ENCODE measurements at places on chromosomes 7 and 10.

GRCh38 chr7:55552320-55553023 is 19.8 kb downstream of the VOPP1 start:
- DNase-seq = no peak

DNA sequence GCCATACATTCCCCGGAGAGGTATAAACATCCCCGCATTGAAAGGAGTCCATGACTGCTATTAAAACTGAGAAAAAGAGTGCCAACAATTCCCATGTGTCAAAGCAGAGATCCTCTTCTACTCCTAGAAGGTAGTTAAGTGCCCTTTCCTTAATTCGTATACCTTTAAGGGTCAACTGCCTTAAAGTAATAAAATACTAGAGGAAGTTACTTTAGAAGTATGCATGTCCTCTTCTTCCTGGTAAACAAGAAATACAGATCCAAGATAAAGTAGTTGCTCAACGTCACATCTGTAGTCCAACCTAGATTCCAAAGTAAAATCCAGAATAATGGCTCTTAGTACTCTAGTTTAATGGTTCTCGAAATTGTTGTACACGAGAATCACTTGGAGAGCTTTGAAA is 1.5 kb upstream of the TSPAN12 start:
- no peak for DNase-seq

- no peak for DNase-seq
Observed at GRCh38 chr7:30814700-30815387, 43.6 kb downstream of the MINDY4 start.

DNA sequence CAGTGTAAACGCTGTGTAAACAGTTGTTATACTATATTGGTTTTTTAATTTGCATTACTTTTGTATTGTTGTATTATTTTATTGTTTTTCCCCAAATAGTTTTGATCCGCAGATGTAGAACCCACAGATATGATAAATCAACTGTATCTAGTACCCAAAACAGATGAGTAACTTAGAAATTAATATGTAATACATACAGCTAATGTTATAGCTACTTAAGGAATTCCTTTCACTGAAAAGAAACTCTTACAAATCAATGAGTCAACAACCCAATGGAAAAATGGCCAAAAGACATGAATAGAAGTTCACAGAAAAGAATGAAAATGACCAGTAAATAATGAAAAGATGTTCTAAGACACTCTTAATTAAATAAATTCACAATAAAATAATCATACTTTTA is 32.3 kb upstream of the ARL4A start:
- no peak for DNase-seq

DNA sequence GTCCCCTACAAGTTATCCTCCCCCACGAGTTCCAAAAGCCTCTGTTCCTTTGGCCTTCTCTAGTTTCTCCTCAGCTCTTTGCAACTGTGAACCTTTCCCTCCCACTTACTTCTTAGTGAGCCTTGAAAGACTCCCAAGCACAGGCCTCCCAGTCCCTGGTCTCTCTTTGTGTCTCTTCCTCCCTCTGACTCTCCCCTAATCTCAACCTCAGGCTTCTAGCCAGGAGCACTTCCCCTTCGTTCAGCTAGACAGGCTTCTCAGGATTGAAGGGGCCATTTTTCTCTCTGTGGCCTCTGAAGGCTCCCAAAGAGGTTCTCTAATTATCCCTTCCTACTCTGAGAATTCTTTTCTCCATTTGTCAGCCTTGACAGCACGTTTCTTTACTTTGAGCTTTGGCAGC is 50.2 kb upstream of the PHYHIPL start:
- DNase-seq = no peak

GRCh38 chr10:110323503-110323902 is 18.8 kb upstream of the SMNDC1 start:
- DNase-seq = no peak

DNA sequence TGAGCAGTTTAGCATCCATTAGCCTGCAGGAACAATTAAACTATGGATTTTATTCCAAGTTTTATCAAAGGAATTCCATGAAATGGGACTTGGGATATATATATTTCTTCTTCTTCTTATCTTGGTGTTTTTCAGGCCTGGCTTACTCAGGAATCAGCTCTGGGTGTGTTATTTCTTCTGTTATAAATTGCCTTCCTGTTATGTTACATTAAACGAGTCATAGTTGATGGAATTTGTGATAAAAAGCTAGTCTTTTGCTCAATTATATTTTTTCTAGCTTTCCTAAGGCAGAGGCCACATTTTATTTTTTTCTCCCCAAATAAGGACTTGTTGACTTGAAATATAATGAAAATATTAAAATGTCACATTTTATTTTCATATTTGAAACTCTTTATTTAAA is 141.3 kb downstream of the EPC1 start:
- DNase-seq = no peak

GRCh38 chr10:9858816-9859215 is 1158.9 kb upstream of the CELF2 start:
- no peak for DNase-seq

- DNase-seq = no peak
Observed at GRCh38 chr10:47307381-47307780, 7.4 kb downstream of the GDF10 start.

- DNase-seq = no peak
Observed at GRCh38 chr10:72173262-72173618, 42.6 kb upstream of the ANAPC16 start.

DNA sequence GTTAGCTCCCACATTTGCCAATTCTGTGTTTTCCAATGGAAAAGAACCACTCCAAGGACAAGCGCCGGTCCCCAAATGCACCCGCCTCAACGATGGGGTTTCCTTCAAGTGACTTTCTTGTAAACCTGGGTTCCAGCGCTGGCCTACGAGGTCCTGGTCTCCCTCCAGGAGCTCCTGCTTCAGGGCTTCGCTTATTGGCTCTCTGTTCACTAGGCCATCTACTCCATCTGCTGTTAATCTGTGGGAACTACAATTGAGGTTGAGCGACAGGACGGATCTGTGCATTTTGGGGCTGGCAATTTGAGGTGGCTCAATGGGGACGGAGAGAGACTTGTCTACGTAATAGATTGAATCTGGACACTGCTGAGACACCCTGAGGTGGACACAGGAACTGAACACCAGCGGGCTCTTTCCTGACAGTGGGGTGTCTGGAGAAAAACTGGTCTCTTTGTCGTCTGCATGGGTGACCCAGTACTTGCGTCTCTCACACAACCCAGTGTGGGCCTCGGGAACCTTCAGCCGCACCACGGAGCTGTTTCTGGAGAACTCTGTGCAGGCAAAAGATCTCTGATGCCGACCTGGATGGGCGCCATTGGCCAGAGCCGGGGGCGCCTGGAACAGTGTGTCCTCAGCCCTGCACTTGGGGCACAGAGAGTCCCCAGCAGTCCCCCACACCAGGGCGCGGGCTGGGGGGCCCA is 115.9 kb upstream of the ADAM12 start:
- no peak for DNase-seq

- DNase-seq = no peak
Observed at GRCh38 chr7:156177422-156178055, 365.3 kb upstream of the SHH start.

DNA sequence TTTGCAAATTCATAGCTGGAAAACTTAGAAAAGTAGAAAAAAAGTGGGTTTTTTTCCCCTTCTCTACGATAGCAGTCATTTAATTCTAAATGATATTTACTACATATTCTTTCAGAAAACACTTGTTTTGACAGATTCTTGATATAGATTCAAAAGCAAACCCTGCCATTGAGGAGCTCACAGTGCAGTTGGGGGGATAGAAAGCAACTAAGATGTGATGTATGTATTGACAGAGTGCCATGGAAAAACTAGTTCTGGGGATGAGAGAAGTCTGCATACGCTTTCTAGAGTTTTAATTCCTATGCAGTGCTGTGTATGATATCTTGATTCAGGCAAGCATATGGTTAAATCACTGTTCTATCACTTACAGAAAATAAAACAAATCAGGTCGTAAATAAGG is 436.6 kb upstream of the GHITM start:
- DNase-seq = no peak

DNA sequence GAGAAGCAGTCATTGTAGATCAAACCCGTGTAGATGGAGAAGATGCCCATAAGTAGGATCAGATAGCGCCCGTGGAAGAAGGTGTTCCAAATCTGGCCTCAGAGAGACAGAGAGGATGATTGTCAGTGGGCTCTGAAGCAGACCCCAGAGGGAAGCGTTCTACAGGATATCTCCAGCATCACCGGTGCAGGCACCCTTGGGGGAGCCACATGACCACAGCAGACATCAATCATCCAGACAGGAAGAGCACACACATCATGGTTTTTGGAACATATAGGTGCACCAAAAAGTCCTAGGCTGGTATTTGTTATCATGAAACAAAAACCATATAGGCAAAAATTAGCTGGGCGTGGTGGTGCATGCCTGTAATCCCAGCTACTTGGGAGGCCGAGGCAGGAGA is 44.0 kb upstream of the SVOPL start:
- no peak for DNase-seq

GRCh38 chr10:113423981-113424721 is 128.7 kb upstream of the HABP2 start:
- no peak for DNase-seq

- no peak for DNase-seq
Observed at GRCh38 chr10:131487822-131488221, 176.3 kb upstream of the TCERG1L start.

DNA sequence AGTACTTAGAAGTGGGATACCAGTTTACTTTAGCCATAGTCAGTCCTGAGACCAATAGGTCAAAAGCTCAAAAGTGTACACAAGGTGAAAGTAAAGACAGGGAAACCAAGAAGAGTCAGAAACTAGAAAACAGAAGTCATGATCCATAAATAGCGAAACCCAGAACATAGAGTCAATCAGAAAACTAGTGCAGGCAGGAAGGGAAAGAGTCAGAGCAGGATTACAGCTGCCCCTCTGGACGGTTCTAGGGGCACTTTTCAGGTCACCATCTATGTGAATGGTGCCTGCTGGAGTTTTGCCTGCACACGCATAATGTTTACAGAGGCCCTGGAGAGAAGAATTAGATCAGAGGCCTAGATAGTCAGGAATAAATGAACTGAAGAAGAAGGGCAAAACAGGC is 22.4 kb upstream of the DMTF1 start:
- DNase-seq = no peak

DNA sequence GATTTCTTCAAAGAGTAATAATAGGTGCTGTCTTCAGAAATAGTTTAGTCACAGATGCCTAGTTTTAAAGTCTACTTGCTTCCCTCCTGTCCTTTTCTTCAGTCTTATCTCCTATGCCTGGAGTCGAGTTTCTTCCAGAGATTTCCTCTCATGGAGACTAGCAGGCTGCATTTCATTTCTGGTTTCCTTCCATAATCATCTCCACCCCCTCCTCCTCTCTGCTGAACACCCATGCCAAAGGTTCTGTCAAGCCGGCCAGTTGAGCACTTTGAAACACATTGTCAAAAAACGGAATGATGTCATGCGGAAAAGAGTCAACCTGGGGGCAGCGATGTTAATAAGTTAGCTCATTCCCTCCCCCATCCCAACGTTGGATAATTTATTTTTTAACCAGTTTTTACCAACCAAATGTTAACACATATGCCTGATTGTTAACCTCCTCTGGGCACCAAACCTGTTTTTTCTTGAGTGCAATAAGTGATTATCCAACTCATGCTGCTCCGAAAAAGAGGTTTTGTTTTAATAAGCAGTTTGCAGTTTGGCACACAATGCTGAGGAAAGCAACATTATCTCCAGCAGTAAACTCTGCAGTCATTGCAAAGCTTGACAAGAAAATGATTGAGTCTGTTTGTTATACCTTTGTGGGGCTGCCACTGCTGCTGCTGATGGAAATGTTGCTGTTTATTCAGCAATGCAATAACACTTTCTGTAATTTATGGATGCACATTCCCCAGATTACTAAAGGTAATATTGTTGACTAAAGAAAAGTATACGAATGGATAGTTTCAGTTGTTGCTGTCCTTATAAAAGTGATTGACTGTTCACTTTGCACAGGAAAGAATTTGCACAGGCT is 161.6 kb downstream of the LRMDA start:
- DNase-seq = no peak

GRCh38 chr10:43041422-43042342 is 35.2 kb upstream of the RET start:
- peak; percentile 68 for DNase-seq

DNA sequence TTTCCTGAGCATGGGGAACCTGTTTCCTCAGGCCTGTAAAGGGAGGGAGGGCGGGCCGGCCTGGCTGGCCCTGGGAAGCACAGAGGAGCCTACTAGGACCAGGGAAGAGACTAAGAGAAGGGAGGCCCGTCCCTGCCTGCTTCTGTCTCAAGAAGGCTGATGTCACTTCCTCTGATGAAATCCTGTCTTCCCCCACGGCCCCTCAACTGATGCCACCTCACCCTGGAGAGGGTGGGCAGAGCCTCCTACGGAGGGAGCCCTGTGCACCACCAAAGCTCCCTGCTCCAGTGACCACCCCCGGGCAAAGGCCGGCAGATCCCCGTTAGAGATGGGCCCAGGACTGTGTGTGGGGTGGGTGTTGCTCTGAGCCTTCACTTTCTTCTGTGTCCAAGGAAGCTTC is 1.0 kb upstream of the PILRA start:
- no peak for DNase-seq

GRCh38 chr10:60446851-60447250 is 57.2 kb upstream of the ANK3 start:
- DNase-seq = no peak

DNA sequence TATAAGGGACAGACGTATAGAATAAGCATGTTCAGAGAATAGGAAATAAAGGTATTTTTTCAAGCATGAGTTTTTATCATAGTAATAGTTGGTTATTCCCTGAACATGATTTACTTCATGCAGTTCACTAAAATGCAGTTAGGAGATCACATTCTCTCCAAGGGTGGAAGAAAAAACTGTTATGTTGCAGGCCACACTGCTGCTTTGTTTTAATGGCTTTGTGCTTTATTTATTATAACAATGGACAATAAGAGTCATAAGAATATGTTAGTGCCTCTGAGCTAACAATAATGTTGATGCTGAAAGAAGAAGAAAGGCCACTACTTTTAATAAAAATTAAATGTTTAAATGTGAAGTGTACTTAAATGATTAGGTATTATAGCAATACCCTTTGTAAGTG is 78.5 kb upstream of the GATAD1 start:
- no peak for DNase-seq

DNA sequence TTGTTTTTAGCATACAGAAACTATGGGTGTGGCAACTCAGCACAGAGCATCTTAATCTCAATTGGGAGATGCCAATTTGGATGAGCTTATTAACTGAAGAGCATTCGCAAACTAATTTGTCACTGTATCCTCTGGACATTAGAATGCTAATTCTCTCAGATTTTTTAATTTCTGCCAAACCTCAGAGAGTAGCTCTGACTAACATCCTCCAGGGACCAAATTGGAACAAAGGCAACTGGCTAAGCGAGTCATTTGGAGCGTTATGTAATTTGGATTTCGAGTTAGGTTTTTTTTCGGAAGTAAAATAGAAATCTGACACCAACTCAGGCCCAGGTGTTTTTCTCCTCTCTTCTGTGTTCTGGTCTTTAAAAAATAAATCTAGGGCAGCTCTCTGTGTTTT is 201.9 kb downstream of the BMPER start:
- DNase-seq = no peak

DNA sequence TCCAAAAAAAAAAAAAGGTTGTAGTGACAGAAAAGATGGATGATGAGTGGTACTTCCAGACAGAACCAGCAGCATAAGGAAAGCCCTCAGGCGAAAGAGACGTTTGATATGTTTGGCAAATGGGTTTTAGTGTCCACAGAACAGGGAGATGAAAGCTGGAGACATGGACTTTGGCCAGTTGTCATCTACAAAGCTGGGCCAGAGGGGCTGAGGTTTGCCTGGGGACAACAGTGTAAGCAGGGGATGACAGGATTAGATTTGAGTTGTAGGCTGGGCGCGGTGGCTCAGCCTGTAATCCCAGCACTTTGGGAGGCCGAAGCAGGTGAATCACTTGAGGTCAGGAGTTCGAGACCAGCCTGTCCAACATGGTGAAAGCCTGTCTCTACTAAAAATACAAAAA is 47.8 kb upstream of the ELN start:
- DNase-seq = no peak
